ENCODE measurements at places on chromosomes 12 and 14.

- DNase-seq, result no peak
Observed at GRCh38 chr14:61618448-61618847, 76.9 kb upstream of the HIF1A start.

- no peak for DNase-seq
Observed at GRCh38 chr12:16613199-16613598, 7.2 kb upstream of the LMO3 start.

DNA sequence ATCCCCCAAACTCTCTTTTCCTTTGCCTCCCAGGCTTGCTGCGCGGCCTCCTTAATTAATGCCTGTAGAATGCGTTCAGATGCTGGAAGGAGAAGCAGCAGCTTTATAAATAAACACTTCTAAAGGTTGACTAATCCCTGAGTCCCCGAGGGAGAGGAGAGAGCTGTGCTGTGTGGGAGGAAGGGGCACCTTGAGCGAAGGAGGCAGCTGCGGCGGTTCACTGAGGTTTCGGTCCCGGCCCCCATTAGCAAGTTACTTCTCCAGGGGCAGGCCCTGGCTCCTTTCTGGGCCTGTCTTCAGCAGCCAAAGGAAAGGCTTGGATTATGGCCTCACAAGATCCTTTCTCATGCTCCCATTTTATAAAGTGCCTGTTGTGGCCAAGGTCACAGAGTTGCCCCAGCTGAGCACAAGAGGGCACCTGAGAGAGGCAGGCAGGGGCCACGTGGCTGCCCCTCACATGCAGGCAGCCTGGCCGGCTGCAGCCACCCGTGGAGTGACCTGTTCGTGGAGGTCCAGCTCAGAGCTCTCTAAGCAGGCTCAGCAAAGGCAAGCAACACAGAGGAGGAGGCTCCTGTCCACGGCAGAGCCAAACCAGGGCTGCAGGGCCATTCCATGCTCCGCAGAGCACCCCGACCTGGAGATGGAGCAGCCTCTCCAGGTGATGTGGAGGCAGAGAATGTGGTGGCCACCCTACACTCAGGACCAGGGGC lies 15.0 kb upstream of the CACNA2D4 start:
- peak; percentile 29 for DNase-seq

GRCh38 chr12:13114251-13115052 lies 11.0 kb upstream of the GSG1 start:
- DNase-seq, result no peak

GRCh38 chr14:92651106-92651757 lies 97.2 kb downstream of the LGMN start:
- no peak for DNase-seq

GRCh38 chr14:33280646-33281045 lies 342.0 kb downstream of the NPAS3 start:
- DNase-seq, result no peak

DNA sequence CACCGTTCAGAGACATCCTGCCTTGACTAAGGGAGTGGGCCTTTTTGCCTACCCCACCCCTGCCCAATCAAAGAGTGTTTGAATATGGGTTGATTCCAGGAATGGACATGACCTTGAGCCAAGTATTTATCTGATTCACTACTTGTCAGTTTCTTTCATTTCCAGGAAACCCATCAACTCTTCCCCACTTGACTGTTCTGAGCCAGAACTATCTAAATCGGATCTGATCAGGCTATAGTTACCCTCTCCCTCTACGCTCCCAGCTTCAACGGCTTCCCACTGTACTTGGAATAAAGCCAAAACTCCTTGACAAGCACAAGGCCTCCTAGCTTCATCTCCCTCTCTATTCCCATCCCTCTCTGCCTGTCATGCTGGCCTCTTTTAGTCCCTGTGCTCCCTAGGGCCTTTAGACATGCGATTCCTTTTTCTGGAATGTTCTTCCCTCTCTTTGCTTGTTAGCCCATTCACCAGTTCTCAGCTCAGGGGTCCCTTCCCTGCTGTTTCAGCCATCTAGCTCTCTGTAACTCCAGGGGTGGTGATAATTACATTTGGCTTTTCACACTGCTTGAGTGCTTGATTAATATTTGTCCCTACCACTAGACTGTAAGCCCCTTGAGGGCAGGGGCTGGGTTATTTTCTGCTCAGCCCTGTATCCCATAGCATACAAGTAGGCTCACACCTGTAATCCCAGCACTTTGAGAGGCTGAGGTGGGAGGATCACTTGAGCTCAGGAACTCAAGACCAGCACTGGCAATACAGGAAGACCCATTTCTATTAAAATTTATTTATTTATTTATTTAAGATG lies 5.5 kb upstream of the ITPK1 start:
- no peak for DNase-seq

DNA sequence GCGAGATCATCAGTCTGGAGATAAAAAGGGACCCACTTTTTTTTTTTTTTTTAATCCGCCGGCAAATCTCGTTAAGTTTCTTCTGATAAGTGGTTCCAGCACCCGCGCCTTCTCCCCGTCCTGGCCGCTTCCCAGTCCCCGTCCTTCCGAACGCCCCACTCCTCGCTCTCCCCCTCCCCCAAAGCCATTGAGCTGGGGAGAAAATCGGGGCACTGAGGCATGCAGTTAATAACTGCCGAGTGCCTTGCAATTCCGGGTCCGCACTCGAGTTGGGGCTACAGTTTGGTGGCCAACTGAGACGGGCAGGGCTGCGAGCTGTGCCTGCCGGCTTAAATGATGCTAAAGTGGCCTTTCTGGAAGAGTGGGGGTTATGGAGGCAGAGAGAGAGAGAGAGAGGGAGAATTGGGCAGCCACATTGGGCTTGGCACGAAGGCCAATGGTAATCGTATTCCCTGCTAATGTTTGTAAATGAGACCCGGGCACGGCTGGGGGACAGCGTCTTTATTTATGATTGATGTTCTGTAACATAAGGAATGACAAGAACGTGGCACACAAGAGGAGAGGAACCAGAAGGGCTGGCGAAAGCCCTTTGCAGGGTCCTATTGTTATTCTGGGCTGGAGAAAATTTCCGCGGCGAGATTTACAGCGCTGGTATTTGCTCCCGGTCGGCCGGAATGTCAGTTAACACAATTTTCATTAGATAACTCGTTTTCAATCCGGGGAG lies 115.4 kb upstream of the MYL2 start:
- no peak for DNase-seq

DNA sequence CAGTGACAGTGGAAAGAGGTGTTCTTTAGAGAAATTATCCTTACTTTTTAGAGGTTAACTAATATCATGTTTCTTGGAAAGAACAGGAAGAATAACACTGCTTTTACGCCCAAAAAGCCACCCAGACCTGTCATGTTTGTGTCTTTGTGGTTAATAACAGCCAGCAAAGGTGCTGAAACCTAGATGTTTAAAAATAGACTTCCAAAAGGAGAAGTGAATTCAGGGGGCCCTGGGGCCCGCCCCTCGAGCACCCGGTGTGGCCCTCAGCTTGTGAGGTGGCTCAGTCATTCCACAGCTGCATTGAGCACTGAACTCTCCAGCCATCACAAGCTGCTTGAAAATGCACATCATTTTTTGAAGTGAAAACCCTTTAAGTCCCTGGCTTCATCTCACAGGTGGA lies 20.8 kb upstream of the AMN start:
- DNase-seq, result no peak

DNA sequence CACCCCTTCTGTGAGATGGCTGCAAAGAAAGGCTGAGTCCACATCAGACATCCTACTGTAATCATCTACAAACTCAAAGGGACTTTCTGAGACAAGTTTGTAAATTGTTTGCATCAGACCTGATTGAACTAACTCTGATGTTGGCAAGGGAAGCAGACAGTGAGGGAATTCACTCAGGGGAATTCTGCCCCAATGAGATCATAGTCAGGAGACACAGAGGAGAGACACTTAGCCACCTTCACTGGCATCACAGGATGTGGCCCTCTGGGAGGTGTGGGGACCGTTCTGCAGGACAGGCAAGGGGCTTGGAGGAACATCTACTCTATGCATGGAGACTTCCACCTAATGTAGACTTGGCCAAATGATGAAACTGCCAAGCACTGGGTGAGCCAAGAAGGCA lies 70.7 kb upstream of the DDX11 start:
- no peak for DNase-seq

DNA sequence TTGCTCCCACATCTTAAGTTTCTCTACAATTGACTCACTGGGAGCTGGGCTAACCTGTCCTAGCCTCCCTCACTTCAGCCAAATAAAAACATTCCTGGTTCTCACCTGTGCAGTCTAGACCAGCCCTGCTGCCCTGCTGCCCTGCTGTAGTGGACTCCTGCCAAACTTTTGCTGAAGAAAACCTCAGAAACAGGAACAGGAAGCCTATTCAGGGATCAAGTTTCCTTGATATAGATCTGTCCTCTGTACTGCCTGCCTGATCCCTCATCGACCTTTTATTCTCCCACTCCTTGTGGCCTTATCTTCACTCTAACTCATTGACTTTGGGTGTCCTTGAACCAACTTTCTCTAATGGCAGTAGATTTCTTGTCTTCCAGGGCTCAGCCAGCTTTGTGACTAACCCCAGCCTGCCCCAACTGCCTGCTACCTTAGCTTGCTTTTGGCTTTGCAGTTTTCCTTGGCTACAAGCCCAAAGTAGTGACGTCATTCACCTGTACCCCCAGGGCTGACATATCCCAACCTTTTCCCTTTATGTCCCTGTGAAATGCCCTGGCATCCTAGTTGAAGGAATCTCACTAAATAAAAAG lies 234.8 kb downstream of the DUSP6 start:
- DNase-seq, result no peak

DNA sequence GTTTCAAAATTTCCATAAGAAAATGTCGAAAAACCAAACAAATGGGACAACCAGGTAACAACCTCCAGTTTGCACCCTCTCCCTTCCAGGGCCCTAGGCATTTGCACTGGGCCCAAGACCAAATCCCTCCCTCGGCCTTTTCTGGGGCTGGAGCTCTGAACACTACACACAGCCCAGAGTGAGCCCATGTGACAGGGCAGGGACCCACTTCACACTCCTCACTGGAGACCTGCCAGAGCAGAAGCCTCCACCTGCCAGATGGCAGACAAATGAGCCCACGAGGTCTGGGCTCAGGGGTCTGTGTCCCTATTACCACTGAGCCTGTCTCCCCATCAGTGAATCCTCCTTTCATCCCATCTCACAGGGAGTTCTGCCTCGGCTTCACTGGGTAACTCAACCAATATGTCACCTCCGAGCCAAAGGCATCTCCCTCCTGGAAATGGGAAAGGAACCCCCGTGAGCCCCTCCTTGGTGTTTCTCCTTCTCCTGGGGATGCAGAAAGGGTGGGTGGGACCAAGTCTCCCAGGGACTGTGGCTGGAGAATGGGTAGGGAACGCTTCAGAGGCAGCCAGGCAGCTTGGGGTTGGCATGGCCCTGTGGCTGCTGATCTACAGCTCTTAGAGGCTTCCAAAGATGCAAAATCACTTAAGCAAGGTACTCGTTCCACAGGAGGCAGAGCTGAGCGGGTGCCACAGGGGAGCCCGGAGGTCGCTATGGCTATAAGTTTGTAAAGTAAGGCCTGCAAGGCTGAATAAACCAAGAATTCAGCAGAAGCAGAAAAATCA lies 10.6 kb downstream of the VWF start:
- no peak for DNase-seq

DNA sequence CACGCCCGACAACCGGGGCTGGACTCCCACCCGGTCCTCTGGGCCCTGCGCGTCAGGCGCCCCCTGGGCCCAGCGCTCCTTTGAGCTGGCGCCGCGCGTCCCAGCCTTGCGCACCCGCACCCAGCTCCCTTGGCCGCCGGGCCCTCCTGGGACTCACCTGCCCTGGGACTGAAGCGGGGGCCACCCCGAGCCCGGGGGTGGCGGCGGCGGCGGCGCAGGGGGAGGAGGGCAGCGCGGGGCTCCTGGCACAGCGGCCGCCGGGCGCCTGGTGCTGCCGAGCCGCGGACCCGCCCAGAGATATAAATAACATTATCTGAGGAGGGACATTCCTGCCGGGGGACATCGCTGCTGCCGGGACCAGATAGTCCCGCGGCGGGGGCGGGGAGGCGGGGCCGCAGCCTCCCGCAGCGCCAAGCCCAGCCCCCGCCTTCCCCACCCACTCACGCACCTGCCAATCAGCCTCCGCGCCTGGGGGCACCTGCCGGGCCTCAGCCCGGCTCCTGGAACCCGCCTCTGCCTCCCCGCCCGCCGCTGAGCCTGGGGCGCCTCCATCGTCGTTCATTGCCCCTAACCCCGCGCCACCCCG lies at the start of gene SPTB:
Gene SPTB (minus strand): TSS at position 273 of the 586 bp plus-strand sequence. CDS start 56,813 bp downstream, outside the sequence.
- peak; percentile 90 for DNase-seq

GRCh38 chr12:26798023-26798422 lies 35.0 kb downstream of the ITPR2 start:
- DNase-seq, result no peak

DNA sequence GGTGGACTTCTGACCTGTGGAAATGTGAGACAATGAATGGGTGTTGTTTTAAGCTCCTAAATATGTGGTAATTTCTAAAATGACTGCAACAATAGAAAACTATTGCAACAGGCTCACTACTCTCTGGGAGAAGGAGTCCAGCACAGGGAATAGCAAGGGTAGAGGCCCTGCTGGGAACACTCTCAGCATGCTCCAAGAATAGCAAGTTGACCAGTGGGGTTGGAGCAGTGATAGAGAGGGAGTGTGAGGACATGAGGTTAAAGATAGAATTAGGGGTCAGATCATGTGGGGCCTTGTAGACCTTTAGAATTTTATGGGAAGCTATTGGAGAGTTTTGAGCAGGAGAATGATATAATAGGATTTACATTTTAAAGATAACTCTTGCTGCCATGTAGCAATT lies 346.7 kb upstream of the CCDC196 start:
- DNase-seq, result no peak

- no peak for DNase-seq
Observed at GRCh38 chr12:123038486-123038885, 58.0 kb downstream of the ARL6IP4 start.

GRCh38 chr12:108311605-108312004 lies 27.5 kb downstream of the CMKLR1 start:
- DNase-seq, result no peak

- DNase-seq, result no peak
Observed at GRCh38 chr12:56385873-56386272, 23.2 kb upstream of the APOF start.

DNA sequence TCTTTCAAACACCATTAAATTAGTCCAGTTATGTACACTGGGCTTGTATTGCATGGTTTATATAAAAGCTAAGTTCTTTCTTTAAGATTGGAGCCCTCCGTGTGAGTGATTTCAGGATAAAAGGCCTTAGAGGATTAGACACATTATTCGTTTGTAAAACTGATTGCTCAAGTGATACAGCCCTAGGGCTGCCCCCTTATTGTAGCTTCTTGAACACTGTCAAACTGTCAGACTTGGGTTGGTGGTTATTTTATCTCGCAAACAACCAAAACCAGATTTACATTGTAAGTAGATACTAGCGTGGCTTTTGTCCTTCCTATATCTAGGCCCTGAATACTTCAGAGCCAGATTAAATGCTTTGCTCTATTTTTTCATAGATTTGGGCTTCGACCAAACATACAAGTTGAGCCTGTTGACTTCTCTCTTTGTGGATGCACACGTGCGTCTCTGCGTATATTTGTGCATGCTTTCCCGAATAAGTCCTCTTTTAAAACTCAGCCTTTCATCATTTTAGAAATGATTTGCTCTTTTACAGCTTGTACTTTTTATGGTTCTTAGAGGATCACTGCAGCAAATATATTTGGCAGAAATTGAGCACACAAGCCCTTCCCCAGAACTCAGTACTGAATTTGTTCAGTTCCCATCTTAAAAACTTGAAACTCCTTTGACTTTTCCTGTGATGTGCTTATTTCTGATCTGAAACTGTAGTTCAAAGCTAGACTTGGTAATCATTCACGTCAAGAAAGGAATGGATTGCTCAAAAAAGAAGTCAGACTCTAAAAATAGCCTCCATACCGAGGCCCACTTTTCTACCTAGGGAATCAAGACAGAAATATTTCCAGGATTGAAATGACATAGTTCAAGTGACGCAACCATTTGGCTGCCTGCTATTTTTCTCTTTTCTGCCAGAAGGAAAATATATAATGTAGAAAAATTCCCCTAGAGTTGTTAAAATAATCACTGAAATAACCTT lies 129.5 kb downstream of the ETV6 start:
- no peak for DNase-seq
